Dermis microvascular lymphatic vessel endothelial cell (primary cell): ENCODE measurements at places on chromosomes 12 and 14.
A peak's percentile ranks its signal among the peaks of the same experiment; 100 is the strongest.

DNA sequence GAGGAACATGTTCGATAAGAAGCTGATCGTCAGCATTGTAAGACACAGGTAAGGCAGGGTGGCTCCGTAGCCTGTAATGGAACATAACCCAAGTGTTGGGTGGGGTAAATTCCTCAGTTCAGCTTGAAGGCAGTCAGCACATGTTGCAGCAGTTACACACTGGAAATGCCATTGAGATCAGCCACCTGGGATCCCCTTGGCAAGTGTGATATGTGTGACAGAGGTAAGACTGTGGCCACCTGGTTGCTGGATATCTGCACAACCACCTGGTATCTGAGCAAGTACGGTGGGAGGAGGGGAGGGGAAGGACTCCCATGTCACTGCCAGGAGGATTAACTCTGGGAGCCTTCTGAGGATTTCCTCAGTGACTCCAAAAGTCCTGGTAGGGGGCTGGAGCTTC, 158.0 kb upstream of the CAND1 start:
- no peak for DNase-seq

GRCh38 chr14:101706509-101707067, 54.9 kb upstream of the PPP2R5C start:
- DNase-seq, result no peak

DNA sequence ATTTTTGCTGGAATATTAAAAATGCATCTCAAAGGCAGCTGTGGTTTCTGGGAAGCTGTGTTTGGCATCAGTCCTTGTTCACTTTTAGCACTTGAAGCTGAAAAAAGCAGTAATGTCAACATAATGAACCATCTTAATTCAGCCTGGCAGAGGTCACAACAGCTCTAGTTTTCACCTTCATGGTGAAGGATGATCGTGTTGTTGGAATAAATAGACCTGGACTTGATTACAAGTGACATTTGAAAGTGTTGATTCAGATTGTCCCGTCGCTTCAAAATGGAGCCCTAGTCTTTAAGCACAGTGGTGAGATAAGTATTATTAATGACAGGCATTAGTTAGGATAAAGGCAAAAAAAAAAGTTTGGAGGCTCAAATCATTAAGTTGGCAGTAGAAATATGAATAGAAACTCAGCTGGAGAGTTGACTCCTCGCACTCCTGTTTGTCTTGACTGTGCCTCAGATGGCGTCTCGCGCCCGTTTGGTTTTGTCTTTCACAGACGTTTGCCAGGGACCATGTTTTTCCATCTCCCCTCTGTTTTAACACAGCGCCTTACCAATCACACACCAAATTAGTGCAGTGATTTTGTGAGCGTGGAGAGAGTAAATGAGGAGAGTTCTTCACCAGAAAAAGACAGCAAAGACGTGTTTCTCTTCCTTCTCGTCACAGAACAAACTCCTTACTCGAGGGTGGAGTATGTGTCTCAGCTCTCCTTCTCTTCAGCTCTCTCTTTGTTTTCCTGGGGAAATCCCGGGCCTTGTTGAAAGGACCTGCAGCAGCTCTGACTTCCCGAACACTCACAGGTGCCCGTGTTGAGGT, 53.4 kb upstream of the MMP17 start:
- no peak for DNase-seq

GRCh38 chr12:92297405-92297804, 151.8 kb upstream of the BTG1 start:
- no peak for DNase-seq

DNA sequence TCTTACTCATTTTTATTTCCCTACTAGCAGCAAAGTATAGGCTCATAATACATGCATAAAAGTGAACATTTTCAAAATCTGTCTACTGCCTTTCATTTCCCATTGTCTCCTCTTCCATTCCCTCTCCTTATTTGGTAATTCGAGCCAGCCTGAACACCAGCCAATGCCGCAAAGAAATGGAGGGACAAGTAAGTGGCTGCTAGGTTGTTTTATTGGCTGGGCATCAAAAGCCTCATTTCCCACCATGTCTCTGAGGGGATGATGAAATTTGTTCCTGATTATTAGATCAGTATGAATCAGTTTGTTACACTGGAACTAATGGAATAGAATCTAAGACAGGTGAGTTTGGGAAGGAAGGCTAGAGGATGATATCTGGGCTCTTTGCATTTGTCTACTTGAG, 143.5 kb downstream of the KCNA5 start:
- no peak for DNase-seq

DNA sequence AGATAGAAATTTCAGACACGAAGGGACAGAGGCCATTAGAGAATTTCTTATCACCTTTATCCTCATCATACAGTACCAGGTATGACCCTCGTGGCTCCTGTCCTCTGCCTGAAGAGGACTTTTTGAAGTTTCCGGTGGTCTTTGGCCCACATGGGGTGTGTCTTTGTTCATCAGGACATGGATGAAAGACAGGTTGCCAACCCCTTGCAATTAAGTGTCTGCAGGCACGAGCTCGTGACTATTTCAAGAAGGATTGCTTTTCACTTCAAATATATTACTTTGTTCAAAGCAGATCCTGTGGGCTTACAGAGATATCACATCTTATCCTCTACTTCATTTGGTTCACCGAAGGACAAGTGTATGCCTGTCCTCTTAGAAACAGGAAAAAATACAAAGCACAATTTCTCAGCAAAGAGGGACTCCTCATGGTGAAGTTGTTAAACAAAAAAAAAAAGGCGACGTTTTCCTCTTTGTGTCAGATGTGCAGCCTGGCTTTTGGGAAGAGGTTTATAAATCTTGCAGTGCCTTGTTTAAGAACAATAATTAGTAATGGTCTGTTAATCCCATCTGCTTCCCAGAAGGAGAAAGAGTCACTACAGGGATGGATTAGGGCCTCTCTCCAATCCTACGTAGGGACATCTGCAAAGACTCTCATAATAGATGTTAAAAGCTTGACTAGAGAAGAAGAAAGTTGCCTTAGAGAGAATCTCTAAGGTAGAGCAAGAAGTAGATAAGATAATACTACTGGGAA, 13.5 kb upstream of the FAM234B start:
- no peak for DNase-seq

GRCh38 chr12:6120796-6121473, 3.5 kb downstream of the VWF start:
- no peak for DNase-seq

- peak; percentile 72 for DNase-seq
Observed at GRCh38 chr14:60151715-60152114, 13.5 kb downstream of the DHRS7 start.

DNA sequence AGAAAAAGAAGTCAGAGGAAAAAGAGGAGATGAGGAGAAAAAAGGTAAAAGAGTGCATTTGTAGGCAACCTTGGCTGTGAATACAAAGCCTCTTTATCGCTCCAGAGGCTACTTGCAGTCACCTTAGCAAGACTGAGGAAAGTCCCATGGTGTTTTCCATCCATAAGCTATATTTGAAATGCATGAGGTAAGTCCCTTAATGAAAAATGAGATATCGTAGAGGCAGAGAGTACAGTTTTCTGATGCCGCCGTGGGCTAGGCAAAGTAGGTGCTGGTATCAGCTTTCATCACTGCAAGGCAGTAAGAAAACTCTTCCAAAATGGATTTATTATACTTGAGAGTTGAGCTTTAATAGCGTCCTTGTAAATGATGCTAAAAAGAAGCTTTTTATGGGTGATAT, 186.8 kb downstream of the ASCL1 start:
- no peak for DNase-seq

GRCh38 chr12:85755760-85756159, 80.4 kb downstream of the RASSF9 start:
- DNase-seq, result no peak

- DNase-seq, result peak; percentile 61
Observed at GRCh38 chr14:50666772-50667683, 1.1 kb downstream of the SAV1 start.

- no peak for DNase-seq
Observed at GRCh38 chr14:22071006-22071405, 397.4 kb upstream of the OR4E1 start.

DNA sequence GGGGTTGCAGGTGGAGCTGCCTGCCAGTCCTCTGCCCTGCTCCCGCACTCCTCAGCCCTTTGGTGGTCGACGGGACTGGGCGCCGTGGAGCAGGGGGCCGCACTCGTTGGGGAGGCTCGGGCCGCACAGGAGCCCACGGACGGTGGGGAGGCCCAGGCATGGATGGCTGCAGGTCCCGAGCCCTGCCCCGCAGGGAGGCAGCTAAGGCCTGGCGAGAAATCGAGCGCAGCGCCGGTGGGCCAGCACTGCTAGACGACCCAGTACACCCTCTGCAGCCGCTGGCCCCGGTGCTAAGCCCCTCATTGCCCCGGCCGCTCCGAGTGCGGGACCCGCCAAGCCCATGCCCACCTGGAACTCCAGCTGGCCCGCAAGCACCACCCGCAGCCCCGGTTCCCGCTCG, 221.8 kb downstream of the BTG1 start:
- DNase-seq, result no peak
